ENCODE measurements at places on chromosomes 12 and 14. TPM values are rescaled to one million over a fixed set of nuclear protein-coding genes. Genes with fewer than 3 reads are reported as not detected.
A peak's percentile ranks its signal among the peaks of the same experiment; 100 is the strongest.

DNA sequence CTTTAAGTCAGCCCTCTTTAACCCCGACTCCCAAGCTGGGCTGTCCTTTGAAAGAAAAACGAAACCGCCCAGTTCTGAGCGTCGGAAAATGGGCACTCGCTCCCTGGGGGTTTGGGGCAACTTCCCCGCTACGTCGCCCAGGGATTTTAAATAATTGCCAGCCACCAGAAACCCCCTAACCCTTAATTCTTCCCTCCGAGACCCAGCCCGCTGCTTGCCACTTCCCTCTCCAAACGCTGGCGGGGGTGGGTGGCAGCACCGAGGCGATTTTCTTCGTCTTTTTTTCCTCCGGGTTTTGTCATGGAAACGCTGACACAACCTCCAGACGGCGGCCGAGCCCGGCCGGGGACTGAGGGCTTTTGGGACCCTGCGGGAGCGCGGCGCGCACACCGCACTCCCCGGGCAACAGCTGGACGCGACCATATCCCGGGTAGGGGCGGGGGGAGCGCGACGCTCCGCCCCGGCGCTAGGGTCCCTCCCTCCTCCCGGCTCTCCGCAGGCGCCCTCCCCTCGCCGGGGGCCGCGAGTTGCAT, at the start of gene CHST11:
TSS of gene CHST11 (plus strand) at position 532 of the 533 bp plus-strand sequence.
- peak; percentile 96 for DNase-seq

DNA sequence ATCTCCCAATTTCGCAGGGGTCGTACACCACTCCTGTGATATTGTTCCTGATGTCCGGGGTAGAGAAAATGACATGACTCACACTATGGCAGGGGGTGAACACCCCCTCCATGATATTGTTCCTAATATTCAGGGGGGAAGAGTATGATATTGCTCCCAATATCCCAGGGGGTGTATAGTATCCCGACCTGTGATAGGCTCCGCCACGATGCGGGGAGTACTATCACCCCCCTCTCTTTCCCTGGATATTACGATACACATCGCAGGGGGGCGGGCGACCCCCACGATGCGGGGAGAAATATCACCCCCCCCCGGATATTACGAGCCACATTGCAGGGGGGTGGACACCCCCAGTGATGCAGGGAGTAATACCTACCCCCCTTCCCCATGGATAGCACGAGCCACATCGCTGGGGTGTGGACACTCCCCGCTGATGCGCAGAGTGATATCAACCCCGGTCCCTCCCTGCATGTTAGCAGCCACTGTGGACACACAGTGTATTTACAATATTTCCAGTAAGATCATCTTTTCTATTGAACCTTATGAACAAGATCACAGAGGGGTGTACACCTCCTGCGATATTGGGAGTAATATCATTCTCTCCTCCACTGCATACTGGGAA, 17.7 kb downstream of the SMIM41 start:
- no peak for DNase-seq

DNA sequence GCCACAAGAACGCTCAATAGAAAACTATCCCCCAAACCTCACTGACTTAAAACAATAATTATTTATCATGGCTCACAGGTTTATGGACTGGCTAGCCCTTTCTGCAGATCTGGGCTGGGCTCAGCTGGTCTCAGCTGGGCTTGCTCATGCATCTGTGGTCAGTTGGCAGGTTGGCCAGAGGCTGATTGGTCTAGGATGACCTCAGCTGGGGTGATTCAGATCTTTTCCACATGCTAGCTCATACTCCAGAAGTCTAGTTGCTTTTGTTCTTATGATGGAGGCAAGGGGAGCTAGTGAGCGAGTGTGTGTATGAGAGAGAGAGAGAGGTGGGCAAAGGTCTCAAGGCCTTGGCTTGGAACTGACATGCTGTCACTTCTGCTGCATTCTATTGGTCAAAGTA, 181.2 kb upstream of the NRXN3 start:
- no peak for DNase-seq

GRCh38 chr12:106722837-106723236, 51.6 kb upstream of the RIC8B start:
- DNase-seq = peak; percentile 69

DNA sequence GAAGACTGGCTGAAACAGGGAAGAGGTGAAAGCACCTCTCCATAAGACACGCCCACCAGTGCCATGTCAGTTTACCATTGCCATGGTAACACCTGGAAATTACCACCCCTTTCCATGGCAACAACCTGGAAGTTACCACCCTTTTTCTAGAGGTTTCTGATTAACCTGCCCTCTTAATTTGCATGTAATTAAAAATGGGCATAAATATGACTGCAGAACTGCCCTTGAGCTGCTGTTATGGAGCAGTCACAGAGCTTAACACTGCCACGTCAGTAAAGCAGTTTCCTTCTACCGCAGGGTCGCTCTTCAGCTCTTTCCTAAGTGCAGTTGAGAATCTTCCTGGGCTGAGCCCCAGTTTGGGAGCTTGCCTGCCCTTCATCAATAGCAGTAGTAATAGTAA, 55.2 kb downstream of the RASSF3 start:
- DNase-seq = peak; percentile 77

DNA sequence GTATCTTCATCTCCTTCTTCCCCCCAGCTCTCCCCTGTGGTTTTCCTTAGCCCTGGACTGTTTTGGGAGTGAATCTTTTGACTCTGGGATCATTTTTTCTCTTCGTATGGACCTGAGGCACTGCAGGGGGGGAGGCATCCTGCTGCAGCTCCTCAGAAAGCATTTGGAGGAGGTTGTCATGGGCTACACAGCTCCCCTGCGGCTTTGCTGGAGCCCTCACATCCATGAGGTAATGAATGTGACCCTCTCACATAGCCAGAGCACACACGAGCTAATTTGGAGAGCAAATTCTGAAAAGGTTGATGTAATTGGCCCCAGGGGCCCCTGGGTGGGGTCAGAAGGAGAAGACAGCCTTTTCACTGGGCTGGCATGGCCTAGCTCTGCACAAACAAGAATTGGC, 110.9 kb downstream of the PAH start:
- peak; percentile 32 for DNase-seq

- DNase-seq = no peak
Measured at GRCh38 chr12:71536939-71537622, 97.5 kb downstream of the LGR5 start.

GRCh38 chr12:118981285-118982211, at the start of gene SRRM4:
TSS of gene SRRM4 (plus strand) at chr12:118981541. CDS start at chr12:118981883, 342 bp downstream.
- DNase-seq = peak; percentile 95

DNA sequence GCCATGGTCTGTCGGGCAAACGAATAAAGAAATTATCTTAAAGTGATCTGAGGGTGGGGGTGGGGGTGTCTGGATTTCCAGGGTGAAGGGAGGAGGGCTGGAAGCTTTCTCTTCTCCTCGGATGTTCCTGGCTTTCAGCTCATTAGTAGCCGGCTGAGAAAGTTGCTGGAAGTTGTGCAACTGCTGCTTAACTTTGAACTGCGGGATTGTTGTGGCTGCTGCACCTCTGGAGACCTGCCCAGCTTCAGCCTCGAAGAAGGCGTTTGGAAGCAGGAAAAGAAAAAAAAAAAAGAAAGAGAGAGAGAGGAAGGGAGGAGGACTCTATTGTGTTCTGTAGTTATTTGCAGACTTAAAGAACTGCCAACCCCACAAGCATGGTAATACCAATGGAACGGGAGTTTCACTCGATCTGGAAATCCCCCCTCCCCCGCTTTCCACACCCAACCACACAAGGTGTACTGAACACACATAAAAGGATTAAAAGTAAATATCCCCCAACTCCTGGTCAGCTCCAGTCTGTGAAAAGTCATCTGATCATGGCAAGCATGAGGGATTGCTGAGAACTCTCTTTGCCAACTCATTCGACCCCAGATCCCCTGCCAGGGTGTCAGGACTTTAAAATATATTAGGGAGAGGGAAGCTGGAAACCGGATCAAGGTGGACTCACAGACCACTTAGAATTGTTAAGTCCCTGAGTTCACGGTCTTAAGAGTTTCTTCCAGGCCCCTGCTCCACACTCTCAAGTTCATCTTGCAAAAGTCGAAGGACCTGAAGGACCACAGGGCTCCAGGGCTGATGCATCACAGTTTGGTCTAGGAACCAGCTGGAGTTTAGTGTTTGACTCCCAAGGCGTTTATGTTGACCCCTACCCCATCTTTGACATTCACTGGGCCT, at the start of gene RASSF9:
TSS of gene RASSF9 (minus strand) at position 213 of the 894 bp plus-strand sequence. CDS start at position 5, 208 bp downstream.
- peak; percentile 28 for DNase-seq

DNA sequence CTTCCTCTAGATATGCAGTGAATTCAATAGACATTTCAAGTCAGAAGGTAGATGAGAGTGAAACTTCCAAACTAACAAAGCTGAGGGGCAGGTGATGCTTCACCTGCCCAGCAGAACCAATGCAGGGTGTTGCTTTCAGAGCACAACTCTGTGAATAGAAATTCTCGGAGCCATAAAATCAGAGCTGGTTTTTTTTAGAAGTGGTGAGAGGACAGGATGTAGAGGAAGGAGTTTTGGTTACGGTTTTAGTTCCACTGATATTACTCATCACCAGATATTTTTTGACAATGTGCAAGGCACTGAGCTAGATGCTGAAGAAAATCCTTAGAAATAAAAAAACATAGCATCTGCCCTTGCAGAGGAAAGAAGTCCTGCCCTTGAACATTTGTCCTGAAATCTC, 62.2 kb downstream of the BMP4 start:
- DNase-seq = no peak

DNA sequence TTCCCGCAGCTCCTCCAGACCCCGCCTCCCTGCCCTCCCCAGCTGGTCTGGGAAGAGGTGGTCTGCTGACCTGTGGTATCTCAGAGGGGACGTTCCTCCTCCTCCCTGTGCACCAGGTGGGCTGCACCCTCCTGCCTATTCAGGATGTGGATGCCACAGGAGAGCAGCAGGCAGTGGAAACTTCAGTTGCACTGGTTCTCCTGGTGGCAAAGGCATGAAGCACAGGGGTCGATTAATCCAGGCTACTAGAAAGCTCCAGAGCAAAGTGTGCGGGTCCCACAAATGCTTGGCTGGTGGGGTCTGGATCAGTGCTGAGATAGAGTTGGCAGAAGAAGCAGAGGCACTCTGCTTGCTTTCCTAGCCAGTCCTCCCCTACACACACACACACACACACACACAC, 197.0 kb downstream of the SLC41A2 start:
- peak; percentile 53 for DNase-seq

- DNase-seq = peak; percentile 61
Measured at GRCh38 chr12:2958432-2959191, 585 bp upstream of the TEAD4 start.

- DNase-seq = peak; percentile 13
Measured at GRCh38 chr12:68559984-68560850, 50.5 kb upstream of the RAP1B start.

- no peak for DNase-seq
Measured at GRCh38 chr12:30614031-30614430, 81.6 kb downstream of the IPO8 start.

DNA sequence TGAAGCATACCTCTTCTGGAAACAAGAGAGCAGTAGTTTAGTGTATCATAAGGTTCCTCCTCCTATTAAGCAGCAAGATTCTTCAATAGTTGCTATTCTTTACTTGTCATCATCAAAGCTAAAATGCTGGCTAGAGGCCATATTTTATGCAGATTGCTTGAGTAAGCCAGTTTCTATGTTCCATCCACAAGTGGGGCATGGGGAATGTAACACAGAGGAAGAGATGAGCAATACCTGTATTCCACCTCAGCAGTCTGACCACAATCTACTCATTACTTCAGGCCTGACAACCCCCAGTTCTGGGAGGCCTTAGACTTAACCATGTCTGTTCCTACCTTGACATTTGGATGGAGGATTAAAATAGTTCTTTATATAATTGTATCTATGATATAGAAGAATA, 423.6 kb downstream of the BTG1 start:
- no peak for DNase-seq

DNA sequence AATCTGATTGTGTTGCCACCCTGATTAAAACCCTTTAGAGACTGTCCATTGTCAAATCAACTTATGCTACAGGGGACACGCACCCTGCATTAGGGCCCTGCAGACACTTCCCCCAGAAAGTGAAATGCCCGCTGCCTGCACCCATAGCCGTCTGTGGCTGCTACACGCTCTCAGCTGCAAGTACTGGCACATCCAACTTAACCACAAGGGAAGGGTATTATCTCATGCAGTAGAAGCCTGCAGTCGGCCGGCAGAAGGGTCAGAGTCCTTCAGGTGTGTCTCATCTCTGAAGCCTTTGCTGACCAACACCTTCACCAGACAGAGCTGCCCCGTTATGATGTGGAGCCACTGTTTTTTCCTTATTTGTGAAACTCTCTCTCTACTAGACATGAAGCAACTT, 20.8 kb downstream of the CFAP251 start:
- DNase-seq = no peak

GRCh38 chr12:33654313-33654712, 214.7 kb upstream of the SYT10 start:
- DNase-seq = no peak

DNA sequence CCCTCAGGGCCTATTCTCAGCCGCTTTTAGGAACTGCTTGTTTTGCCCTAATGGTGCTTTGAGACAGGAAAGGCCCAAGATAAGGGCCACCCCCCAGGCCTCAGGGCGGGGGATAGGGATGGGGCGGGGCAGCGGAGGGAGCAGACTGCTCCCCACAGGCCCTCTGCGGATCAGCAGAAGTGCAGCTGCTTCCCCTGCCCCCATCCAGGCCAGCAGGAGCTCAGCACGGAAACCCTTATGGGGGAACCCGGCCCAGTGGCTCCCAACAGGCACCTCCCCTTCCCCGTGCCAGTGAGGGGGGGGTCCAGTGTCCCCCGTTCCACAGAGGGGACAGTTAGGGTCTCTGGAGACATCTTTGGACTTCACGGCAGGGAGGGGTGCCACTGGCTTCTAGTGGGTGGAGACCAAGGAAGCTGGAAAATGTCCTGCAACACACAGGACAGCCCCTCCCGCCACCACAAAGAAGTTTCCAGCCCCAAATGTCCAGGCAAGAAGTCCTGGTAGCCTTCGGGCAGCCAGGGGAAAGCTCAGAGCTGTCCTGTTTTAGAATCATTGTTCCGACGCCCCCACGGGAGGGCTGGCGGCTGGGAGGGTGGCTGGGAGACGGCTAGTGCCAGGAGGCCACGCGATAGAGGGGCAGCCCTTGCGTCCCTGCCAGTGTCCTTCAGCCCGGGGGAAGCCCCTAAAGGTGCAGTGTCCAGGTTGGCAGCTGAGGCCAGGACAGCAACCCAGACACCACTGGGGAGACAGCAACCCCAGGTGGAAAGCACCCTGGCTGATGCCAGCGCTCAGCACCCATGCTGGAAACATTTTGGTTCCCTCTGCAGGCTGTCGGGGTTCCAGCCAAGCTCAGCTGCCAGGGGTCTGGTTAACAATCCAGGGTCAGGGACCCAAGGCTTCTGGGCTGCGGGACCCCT, 10.4 kb upstream of the GPR132 start:
- peak; percentile 44 for DNase-seq

The KLRC1 gene
- total RNA-seq = not detected

The ANO2 gene
- total RNA-seq = 3.3 TPM

The TCL1A gene
- total RNA-seq = 8.5 TPM

The GYS2 gene
- not detected for total RNA-seq

The ACVRL1 gene
- total RNA-seq = 0.62 TPM

The ARHGDIB gene
- not detected for total RNA-seq

The TPH2 gene
- 1.0 TPM for total RNA-seq

The CELA1 gene
- total RNA-seq = not detected

All from GM23338 (cell line).